ENCODE measurements at places on chromosomes 16 and 17. TPM values are rescaled to one million over a fixed set of nuclear protein-coding genes. Genes with fewer than 3 reads are reported as not detected.

GRCh38 chr17:4663711-4664110 is 22.2 kb upstream of the ALOX15 start:
- no peak for DNase-seq
- H3K4me3 ChIP-seq: no peak overlapping the region
- H3K27me3 ChIP-seq: peaks cover 3% of the 10 kb centered on the region
- no peak overlapping the region for H3K27ac ChIP-seq
- no peaks in the 10 kb centered on the region for H3K4me1 ChIP-seq

The CCL17 gene
- total RNA-seq: not detected

GRCh38 chr17:1486802-1487695 is 5.4 kb downstream of the MYO1C start:
- H3K4me3 ChIP-seq: no peak overlapping the region
- H3K36me3 ChIP-seq: peaks cover 2% of the 10 kb centered on the region
- peak; percentile 65 for DNase-seq
- H3K27ac ChIP-seq: peak overlapping the region; percentile 96

- H3K4me3 ChIP-seq: no peak overlapping the region
Measured at GRCh38 chr17:3803308-3803640, 2.3 kb upstream of the ITGAE start.

DNA sequence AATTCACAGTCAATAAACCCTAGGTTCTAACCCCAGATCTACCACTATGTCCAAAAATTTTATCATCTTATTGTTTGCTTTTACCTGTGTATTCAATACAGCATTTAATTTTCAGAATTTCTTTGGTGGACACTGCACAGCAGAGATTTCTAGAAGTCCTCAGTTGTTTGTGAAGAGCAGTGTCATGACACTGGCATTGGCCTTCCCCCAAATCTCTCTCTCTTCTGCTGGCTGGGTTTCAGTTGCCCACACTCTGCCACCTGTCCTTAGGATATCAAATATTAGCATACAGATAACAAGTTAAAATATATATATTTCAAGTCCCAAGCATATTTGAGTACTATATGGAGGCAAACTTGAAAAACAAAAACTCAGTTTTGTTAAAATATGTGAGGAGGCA is 2.0 kb upstream of the THUMPD1 start:
- no peaks in the 10 kb centered on the region for H3K27me3 ChIP-seq
- H3K4me1 ChIP-seq: peaks cover 10% of the 10 kb centered on the region
- DNase-seq: no peak
- no peak overlapping the region for H3K27ac ChIP-seq
- peaks cover 4% of the 10 kb centered on the region for H3K36me3 ChIP-seq

GRCh38 chr17:39461926-39462569 is 762 bp downstream of the CDK12 start:
- H3K36me3 ChIP-seq: no peaks in the 10 kb centered on the region
- DNase-seq: no peak
- H3K4me1 ChIP-seq: peaks cover 5% of the 10 kb centered on the region
- H3K27me3 ChIP-seq: no peaks in the 10 kb centered on the region

- no peak for DNase-seq
- no peaks in the 10 kb centered on the region for H3K27me3 ChIP-seq
- no peaks in the 10 kb centered on the region for H3K36me3 ChIP-seq
Measured at GRCh38 chr17:881778-882177, 97.8 kb downstream of the NXN start.

DNA sequence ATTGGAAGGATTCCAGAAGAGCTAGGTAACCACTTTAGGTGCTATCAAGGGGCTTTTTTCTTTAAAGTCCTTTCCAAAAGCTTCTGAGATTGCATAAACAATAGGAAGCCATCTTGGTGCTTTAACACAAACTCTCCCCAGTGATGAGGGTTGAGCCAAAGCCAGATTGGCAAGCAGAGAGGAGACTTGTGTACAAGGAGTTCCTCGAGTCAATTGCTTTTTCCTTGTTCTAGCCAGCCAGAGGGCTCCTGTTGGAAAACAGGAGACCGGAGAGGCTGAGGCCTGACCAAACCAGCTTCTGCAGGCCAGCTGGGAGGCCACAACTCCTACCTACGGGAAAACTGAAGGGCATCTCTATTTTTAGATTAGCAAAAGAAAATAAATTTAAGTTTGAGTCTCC is 46.5 kb downstream of the MAPT start:
- no peaks in the 10 kb centered on the region for H3K36me3 ChIP-seq
- no peak overlapping the region for H3K27ac ChIP-seq
- no peaks in the 10 kb centered on the region for H3K4me1 ChIP-seq
- DNase-seq: peak; percentile 43

GRCh38 chr17:46072998-46073397 is 73.9 kb downstream of the STH start:
- H3K4me1 ChIP-seq: no peaks in the 10 kb centered on the region
- no peaks in the 10 kb centered on the region for H3K27me3 ChIP-seq
- DNase-seq: no peak
- H3K36me3 ChIP-seq: no peaks in the 10 kb centered on the region
- no peak overlapping the region for H3K4me3 ChIP-seq
- no peak overlapping the region for H3K27ac ChIP-seq

DNA sequence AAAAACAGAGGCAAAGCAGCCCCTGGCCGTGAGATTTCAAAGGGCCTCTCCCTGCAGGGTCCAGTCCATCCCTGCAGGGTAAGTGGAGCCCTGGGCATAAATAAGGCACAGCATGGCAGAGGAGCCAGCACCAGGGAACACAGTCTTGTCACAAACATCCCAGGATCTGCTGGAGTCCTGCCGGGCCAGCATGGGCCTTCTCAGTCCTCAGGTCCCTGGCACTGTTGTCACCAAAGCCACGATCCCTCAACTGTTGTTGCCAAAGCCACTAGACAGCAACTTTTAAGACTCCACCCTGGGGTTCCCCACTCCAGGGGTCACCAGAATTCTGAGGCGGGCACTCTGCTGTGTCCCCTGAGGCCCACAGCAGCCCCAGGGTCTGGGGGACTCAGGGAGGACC is 47.8 kb upstream of the BAHCC1 start:
- peaks cover 5% of the 10 kb centered on the region for H3K36me3 ChIP-seq
- no peak overlapping the region for H3K4me3 ChIP-seq
- no peaks in the 10 kb centered on the region for H3K27me3 ChIP-seq
- DNase-seq: no peak

- no peaks in the 10 kb centered on the region for H3K4me1 ChIP-seq
- DNase-seq: no peak
- peaks cover 2% of the 10 kb centered on the region for H3K36me3 ChIP-seq
- H3K27me3 ChIP-seq: no peaks in the 10 kb centered on the region
Measured at GRCh38 chr16:66097751-66098150, 268.7 kb upstream of the CDH5 start.

DNA sequence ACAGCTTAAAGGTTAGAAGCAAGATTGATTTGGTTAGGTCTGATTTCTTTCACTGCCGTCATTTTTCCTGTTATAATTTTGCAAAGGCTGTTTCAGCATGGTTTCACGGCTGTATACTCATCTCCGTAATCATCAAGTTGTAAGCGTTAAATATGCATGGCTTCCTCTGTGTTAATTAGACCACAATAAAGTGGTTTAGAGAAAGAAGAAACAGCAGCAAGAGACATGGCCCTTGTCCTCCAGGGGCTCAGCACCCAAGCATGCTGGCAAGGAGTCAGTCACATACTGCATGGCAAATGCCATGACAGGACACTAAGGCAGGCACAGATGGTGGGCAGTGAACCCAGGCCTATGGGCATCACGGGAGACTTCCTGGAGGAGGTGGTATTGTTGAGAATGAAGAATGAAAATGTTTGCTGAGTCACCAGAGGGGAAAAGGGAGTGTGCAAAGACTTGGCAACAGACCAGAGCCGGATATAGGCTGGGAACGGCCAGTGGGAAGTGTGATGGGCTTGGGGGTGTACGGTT is 61.4 kb upstream of the PLCG2 start:
- H3K4me1 ChIP-seq: no peaks in the 10 kb centered on the region
- DNase-seq: no peak
- H3K27ac ChIP-seq: no peak overlapping the region
- H3K27me3 ChIP-seq: no peaks in the 10 kb centered on the region
- H3K36me3 ChIP-seq: no peaks in the 10 kb centered on the region

DNA sequence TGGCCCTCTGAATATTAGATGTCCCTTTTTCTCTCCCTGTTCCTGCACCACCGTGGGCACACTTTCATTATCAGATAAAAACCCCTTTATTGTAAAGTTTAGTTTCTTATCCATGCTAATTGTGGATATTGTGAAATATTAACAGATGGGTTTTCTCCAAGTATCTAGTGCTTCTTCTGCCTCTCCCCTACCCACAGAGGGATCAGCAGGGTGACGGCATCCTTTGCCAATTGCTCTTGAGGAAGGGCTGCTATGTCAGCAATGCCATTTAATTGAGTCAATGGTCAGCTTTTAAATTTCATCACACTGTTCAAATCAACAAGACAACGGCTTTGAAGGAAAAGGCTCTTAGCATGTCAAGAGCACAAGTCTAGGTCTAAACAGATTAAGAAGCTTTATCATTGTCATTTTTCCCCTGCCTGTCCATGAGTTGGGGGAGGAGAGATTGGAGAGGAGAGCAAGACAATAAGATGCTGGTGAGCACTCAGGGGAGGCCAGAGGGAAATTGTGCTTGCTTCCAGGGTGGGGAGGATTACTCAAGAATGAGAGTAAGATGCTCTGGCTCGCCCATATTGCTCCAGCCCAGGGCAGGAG is 443.0 kb upstream of the CCL2 start:
- peak; percentile 18 for DNase-seq
- no peak overlapping the region for H3K27ac ChIP-seq
- no peaks in the 10 kb centered on the region for H3K4me1 ChIP-seq
- no peaks in the 10 kb centered on the region for H3K36me3 ChIP-seq
- peaks cover 3% of the 10 kb centered on the region for H3K27me3 ChIP-seq
- H3K4me3 ChIP-seq: no peak overlapping the region

The UTS2R gene
- 0.17 TPM for total RNA-seq

All from lung (tissue), 17 donors.